T-helper 17 cell (primary cell): ENCODE measurements at places on chromosomes 12 and 14. TPM values are rescaled to one million over a fixed set of nuclear protein-coding genes. Genes with fewer than 3 reads are reported as not detected.
A peak's percentile ranks its signal among the peaks of the same experiment; 100 is the strongest.

- H3K4me1 ChIP-seq = peaks cover 40% of the 10 kb centered on the region
- no peak overlapping the region for H3K27ac ChIP-seq
- H3K4me3 ChIP-seq = no peak overlapping the region
Observed at GRCh38 chr14:69780092-69780491, 13.2 kb downstream of the SRSF5 start.

DNA sequence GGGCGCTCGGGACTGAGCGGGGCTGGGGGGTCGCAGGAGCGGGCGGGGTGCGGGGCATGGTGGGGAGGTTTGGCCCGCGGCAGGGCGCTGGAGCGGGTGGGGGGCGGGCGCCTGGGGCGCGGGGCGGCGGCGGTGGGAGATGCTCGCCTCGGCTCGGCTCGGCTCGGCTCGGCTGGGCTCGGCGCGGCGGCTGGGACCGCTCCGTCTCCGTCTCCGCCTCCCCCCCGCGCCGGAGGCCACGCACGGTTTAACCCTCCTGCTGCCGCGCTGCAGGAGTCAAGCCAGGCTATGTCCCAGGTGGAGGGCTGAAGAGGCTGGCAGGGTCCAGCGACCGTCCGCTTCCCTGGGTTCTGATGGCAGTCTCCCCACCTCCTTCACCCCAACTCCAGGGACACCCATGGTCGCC, at the start of gene PIANP:
TSS of gene PIANP (minus strand) at position 170 of the 406 bp plus-strand sequence. CDS start 2,754 bp downstream, outside the sequence.
- H3K4me1 ChIP-seq = peaks cover 33% of the 10 kb centered on the region
- peak within 1 kb of the TSS; percentile 90 for H3K4me3 ChIP-seq
- peaks cover 52% of the 10 kb centered on the region for H3K27me3 ChIP-seq
- peak within 1 kb of the TSS; percentile 83 for H3K27ac ChIP-seq
- H3K36me3 ChIP-seq = peaks cover 12% of the 10 kb centered on the region
- DNase-seq = peak; percentile 53

DNA sequence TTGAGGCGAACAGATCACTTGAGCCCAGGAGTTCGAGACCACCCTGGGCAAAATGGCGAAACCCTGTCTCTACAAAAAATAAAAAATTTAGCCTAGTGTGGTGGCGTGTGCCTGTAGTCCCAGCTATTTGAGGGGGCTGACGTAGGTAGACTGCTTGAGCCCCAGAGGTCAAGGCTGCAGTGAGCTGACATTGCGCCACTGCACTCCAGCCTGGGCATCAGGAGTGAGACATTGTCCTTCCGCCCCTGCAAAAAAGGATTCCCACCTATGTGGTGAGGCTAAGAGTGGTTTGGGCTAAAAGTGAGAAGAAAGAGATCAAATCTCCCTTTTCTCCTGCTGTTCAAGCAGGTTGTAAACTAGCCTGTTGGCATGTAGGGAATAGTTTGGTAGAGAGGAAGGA, 5.0 kb upstream of the KTN1 start:
- no peak overlapping the region for H3K4me3 ChIP-seq
- peaks cover 7% of the 10 kb centered on the region for H3K4me1 ChIP-seq
- no peak for DNase-seq
- peaks cover 6% of the 10 kb centered on the region for H3K27me3 ChIP-seq

DNA sequence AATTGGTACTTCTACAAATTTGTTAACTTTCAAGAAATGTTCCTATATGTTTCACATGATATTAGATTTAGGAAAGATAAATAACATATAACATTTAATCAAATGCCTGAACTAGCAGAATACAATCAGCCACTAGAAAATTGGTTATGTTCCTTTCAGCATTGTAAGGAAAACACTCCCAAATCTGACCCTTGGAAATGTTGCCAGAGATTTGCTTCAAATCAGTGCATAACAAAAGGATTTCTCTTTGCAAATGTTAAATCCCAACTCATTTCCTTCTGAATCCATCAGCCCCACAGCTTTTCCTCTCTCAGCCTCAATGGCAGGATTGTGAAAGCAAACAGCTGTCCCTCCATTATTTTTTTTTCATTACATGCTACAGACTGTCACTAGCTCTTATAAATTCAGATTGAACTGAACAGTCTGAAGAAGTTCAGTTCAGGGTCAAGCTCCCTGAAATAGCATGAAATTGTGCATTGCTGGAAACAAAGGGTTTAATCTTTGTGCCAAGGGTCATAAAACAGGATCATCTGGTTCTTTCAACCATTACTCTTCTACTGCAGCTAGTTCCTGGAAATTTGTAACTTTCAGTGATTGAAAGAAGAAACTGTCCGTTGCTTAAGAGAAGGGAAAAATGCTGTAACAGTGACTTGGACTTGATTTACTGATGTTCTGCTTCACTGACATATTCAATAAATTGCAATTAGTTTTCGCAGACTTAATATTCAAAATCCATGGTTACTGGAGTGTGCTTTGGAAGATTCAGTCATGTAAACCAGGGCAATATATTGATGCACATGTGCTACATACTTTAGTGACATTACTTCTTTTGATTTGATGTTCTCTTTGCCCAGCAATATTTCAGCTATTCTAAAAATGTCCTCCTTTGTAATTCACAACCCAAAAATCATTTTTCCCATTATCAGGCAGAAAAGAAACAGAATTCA, 246.4 kb downstream of the RPL10L start:
- H3K27ac ChIP-seq = no peak overlapping the region
- H3K36me3 ChIP-seq = no peaks in the 10 kb centered on the region

Gene FAM90A1
- 0.65 TPM for total RNA-seq

Gene BEST3
- 0.44 TPM for total RNA-seq

Gene LACRT
- total RNA-seq = not detected

Gene SETD1B
- 64.1 TPM for total RNA-seq
